ENCODE measurements at places on chromosomes 11 and 22.

DNA sequence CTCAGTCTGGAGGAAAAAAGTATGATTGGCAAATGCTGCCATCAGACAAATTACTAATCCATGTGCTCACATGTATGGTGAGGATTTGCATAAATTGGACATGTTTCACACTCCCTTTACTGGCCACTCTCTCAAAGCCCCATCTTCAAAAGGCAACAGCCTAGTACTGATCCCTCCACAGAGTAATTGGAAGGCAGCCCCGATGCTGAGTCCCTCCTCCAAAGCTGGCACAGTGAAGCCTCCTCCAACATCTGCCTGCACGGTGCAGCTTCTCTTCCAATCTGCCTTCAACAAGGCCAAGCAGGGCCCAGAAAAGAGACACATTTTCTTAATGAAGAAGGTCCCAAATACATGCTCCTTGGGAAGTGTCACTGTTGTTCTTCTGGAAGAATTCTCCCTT lies 350.6 kb downstream of the OPCML start:
- DNase-seq: no peak

- no peak for DNase-seq
These were observed 678.6 kb upstream of the ANO5 start for GRCh38 chr11:21514316-21514715.

DNA sequence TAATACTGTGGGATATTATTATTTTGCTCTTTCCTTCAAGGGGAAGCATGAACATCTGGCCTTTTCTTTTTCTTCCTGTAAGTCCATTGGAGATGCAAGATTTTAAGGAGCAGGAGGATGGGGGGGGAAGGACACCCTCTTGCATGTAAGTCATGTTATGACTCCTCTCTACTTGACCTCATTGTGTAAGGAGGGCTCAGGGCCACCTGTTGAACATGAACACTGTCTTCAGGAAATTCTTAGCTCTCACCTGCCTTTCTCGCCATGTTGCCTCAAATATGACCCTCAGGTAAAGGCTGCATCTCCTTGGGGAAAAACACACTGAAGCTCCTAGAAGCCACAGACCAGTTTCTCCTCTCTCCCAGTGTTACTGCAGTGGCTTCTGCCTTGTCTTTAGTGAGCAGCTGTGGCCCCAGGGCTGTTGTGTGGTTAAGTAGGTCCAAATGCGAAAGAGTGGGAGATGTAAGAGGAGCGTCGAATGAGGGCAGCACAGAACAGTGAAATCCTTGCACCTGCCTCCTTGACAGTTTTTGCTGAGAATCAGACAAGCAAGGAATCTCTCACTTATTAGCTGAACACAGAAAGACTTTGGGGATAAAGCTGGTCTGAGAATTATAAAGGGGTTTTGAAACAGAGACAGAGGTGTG lies 1.3 kb upstream of the RAG1 start:
- DNase-seq: no peak

DNA sequence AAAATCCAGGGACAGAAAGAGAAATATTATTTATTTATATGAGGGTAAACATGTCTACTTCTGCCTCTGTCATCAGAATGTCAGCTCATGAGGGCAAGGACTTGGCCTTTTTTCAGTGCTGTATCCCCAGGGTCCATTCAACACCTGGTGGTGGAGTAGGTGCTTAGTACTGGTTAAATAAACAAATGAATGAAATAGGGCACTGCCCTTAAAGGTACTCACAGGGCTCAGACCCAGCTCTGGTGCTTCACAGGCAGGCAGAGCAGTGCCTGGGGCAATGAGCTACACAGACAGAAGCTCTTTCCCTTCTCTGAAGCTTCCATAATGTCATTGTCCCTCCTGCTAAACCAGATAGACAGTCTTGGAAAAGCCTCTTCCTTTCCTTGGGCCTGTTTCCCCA lies 30.9 kb downstream of the P4HA3 start:
- no peak for DNase-seq

GRCh38 chr22:22928666-22929380 lies 41.2 kb downstream of the IGLL5 start:
- DNase-seq: no peak
